ENCODE measurements at places on chromosomes 4 and X.

DNA sequence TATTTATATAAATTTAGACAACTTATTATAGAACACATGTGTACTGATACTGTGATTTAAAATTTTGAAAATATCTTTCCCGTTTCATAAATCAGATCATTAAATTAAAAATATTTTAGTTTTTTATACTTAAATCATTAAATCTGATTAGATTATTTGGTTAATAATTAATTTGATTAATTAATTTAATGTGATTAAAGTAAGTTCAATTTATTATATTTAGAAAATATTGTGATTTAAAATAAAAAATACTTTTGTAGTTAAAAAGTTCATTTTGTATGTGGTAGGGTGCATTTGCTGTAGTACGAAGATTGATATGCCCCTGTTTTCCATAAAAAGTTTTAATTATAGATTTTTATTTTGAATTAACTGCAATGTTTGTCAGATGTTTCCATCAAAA, 1323.4 kb downstream of the RAPGEF2 start:
- DNase-seq: no peak

GRCh38 chrX:19678941-19679340, 163.6 kb upstream of the MAP3K15 start:
- DNase-seq: no peak

- no peak for DNase-seq
Measured at GRCh38 chr4:177391953-177392352, 50.3 kb downstream of the AGA start.

- no peak for DNase-seq
Measured at GRCh38 chr4:182240161-182241130, 2.8 kb upstream of the TENM3 start.

DNA sequence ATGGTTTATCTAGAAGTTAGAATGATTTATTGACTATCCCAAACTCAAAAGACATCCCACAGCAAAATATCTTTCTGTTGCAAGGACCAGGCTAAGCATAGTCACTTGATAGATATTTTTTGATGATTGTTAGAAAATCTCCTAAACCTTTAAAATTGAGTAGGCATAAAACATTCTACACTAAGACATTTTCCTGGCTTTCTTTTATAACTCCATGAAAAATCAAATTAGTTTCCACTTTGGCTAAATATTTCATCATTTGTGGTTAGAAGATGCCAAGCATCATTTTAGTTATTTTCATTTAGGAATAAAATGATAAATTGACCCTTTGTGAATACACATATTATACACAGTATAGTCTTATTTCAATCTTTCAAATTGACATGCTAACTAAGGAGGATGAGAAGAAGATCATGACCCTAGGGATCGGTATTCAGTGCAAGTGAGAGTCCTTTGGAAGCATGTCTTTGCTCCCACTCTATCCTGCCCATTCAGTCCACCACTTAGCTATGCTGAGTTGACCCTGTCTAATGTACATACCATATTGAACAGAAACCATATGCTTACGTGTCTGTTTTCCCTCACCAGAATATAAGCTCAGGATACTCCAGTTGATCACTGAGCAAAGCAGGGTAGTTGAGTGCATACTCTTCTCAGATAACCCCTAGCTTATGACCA, 136.6 kb upstream of the OTUD4 start:
- DNase-seq: no peak

DNA sequence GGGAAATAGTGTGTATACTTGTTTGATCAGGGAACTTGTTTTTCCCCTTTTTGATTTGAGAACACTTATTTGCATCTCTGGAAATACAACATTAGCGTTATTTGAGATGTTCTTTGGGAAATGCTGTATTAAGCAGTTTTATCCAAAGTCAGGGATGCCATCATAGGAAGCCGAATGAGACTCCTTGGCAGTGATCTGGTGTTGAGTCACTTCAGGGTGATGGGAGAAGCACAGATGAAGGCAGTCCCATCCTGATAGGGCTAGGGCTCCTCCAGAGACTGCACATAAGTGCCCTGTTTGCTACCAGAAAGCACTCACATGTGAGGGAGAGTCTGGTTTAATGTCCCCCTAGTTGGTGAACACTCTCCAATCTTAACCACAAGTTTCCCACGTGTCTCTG, 62.3 kb downstream of the IL1RAPL1 start:
- DNase-seq: no peak
